ENCODE measurements at places on chromosomes 4 and X.

DNA sequence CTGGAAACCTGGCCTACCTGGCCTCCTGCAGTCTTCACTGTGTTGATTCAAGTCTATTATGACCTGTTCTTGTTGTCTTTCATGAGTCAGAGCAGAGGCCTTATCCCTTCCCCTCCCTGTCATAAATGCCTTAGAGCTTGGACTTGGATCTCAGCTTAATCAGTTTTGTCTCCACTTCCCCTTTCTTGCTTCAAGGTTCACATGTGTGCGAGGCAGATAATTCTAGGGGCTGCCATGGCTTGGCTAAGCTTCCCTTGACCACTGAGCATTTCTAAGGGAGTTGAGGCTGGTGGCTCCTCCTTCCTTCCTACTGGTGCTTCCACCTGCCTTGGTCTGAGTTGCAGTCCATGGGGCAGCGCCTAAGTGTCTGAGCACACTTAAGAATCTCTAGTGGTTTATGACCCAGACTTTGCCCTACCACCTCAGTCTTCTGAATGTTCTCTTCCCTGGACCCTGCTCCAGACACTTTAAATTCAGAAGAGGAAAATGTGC lies 1.7 kb upstream of the HEPH start:
- no peak for DNase-seq

GRCh38 chrX:114930227-114930626 lies 87.2 kb downstream of the IL13RA2 start:
- no peak for DNase-seq

GRCh38 chr4:142443469-142443868 lies 402.6 kb downstream of the INPP4B start:
- DNase-seq: no peak

DNA sequence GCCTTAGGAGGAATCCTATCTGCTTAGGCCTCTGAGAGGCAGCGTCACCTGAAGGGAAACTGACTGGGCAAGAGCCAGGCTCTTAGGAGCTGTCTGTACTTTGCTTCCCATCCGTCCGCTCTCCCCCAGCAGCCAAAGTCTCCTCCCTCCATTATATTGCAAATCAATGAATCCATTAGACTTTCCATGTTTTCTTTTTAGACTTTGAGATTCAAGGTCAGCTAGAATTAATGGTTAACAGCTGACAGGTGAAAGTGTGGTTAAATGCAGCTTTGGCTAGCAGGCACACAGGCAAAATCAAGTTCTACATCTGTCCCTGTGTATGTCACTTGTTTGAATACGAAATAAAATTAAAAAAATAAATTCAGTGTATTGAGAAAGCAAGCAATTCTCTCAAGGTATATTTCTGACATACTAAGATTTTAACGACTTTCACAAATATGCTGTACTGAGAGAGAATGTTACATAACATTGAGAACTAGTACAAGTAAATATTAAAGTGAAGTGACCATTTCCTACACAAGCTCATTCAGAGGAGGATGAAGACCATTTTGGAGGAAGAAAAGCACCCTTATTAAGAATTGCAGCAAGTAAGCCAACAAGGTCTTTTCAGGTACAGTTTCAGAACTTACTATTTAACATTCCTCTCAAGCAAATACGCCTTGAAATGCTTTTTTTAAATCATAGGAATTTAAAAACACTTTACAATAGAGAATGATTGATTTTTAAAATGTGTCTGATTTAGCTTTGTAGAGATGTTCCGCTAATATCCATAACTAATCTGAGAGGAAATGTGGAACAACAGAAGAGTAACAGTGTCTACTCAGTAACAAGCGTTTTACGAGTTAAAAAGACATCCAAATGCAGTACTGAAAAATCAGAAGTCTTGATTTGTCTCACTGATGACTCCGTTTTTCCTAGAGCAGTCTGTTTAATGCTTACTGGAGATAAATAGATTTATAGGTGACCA lies at the start of gene F11:
F11 (plus strand) TSS at position 507 of the 970 bp plus-strand sequence. CDS start 948 bp downstream, outside the sequence.
- DNase-seq: no peak

- no peak for DNase-seq
Observed at GRCh38 chrX:49610718-49611310, 12.0 kb downstream of the GAGE1 start.

GRCh38 chr4:173381610-173382009 lies 10.9 kb downstream of the SAP30 start:
- no peak for DNase-seq

- no peak for DNase-seq
Observed at GRCh38 chrX:78111140-78111931, 7.3 kb downstream of the PGK1 start.

DNA sequence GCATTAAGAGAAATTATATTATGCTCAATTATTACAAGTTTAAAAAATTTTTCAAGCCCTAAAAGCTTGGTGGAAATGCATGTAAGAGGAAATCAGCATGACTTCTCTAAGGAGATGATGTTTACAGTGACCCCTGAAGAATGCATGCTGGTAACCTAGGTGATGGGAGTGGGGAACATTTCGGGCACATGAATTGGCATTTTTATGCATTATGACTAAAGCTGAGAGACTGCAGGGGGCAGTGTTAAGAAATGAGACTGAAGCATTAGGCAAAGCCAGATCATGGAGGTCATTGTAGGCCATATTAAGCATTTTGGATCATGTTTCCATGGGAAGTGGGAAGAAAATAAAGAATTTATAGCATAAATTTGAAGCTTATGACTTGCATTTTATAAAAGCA lies 421.3 kb downstream of the FAT4 start:
- DNase-seq: no peak

DNA sequence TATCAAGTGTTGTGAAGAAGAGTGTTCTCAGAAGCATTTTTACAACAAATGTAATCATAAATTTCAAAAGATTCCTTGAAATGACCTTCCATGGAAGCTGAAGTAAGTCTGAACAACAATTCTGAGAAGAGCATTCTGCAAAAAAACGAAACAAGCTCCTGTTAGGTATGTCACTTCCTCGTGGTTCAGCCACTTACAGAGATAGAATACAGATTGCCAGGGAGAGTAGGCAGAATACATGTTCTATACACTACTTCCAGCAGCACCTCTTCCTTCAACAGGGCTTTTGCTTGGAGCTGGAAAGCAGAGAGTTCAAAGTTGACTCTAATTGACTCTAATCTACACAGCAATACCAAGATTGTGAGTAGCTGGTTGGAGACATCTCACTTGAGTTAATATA lies 274.5 kb downstream of the ADGRA3 start:
- DNase-seq: no peak

DNA sequence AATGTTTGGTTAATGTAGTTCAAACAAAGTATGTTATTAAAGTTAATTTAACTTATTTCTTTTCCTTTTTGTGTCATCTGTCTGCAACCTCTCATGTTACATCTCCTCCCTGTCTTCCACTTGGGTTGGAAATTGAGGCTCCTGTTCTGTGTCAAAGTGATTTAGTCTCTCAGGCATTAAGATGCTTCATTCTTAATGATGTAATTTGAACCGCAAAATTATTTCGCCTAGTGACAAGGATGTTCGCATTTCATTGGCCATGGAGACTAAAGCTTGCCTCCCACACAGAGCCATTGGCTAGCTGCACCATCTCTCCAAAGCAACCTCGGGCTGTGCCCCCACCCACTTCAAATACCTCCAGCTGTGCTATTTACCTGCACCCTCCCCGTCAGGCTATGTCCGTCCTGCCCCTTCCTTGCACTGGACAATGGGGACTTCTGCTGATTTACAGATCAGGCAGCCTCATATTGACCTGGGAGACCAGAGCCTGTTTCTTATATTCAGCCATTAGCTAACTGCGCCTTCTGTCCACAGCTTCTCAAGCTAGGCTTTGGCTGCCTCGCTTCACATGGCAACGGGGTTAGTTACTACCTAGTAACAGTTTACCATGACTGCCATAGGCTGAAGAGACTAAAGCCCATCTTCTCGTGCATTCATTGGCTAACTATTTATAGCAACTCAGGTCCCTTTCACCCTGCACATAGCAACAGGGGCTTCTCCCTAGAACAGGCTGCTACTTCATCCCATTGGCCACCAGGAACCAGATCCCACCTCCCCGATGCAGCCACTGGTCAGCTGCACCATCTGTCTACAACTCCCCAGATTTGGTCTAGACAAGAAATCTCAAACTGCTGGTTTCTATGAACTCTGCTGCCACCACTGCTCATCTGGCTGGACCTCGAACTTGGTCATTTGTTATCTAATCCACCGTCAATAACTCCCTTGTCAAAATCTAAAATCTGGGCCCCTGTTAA lies 8.6 kb upstream of the ZNF157 start:
- peak; percentile 71 for DNase-seq

- DNase-seq: no peak
Observed at GRCh38 chr4:108540536-108540935, 79.8 kb upstream of the RPL34 start.

GRCh38 chrX:43958529-43958928 lies 14.7 kb downstream of the NDP start:
- DNase-seq: peak; percentile 18

GRCh38 chrX:135484641-135485289 lies 35.7 kb upstream of the INTS6L start:
- peak; percentile 3 for DNase-seq

DNA sequence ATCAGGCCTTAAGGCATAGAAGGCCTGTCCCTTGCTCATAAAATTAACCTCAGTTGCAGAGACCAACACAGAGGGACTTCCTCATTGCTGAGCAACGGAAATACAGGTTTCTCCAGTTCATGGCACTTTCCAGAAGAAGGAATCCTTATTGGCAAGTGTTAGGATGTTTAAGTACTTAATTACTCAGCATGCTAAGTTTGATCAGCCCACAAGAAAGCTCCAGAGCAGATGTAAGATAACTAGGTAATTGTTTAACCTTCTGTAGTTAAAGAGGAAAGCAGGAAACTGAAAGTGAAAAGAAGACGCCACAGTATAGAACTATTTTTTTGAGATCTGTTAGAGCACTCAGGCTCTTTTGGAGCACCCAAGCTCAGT lies 33.5 kb downstream of the SMS start:
- no peak for DNase-seq

- DNase-seq: no peak
Observed at GRCh38 chrX:118780911-118781310, 42.7 kb upstream of the ZCCHC12 start.

- no peak for DNase-seq
Observed at GRCh38 chrX:108415891-108416290, 22.3 kb downstream of the COL4A6 start.

- no peak for DNase-seq
Observed at GRCh38 chr4:6198768-6199421, 1.5 kb downstream of the JAKMIP1 start.

GRCh38 chrX:2520539-2520938 lies 19.8 kb upstream of the DHRSX start:
- DNase-seq: no peak

GRCh38 chrX:1528186-1528883 lies 8.7 kb downstream of the P2RY8 start:
- DNase-seq: no peak

DNA sequence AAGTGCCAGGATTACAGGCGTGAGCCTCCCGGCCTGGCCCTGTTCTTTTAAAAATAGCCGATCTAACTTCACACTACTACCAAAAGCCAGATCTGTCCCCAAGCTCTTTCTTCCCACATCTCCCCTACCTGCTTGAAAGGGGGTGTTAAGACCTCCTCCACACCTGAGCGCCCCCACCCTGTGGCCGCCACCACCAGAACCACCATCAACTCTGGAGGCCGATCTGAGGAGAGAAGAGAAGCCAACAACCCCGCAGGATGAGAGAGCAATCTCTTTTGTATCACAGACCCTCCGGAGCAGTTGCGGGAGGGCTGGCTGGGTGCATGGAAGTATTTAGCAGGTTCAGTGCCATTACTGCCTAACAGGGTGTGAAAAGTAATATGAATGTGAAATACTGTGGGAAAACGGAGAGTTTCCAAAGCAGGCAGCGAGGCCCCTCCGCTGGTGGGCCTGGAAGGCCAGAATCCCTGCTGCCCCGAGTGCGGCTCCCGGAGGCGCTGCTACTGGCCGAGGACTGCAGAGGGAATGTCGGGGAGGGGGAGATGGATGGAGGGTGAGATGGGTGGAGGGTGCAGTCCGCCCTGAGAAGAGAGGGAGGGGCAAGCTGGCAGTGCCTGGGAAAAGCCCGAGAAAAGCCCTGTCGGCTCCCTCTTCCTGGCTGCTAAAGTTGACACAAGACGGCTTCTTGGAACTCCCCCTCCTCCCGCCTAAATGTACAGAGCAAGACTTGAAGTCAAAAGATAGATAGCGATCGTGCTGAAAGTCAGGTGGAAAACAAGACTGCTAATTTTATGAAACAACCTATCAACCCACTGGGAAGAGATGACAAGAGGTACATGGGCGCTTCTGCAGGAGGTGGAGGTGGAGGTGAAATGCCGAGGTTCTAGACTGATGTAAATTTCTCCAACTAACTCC lies 22.3 kb downstream of the HAND2 start:
- DNase-seq: no peak

DNA sequence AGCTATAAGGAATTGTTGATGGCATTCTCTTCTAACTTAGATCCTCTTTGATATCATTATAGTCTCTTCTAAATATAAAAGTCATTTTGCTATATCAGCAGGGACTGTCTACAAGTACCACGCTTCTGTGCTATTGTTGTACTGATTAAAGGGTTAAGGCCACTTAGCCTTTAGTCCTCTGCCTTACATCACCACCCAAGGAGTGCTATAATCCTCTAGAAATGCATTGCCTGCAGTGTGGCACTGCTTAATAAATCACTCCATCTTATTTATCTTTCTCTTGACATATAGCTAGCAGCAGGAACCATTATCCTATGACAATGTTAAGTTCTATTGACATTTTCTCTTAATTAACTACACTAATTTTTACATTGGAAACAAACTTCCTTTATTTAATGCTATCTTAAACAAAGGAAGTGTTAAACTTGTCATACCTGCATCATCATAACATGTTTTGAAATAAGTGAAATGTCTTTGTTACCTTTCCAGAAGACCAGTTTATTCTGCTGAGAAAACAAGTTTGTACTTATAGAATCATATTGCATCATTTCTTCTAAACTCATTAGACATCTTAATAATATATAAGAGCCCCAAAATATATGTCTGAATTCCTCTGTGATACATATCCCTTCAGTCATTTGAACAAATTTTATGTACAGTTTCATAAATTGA lies 360.9 kb upstream of the ATOH1 start:
- no peak for DNase-seq

DNA sequence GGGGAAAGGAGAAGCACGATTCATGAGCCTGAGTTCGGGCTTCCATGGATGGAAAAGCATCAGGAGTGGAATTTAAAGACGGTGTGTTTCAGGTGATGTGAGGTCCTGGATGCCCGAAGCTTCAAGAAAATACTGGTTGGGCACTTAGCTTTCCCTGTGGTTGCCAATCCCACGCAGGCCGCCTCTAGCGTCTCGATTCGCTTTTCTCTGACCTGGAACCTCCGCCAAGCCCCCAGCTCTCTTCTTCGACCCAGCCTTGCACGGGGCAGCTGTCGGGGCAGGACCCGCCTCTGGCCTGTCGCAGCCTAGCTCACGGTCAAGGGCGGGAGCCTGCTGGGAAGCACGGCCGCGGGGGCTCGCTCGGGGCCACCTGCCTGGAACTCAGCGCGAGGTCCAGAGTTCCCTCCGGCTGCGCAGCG lies 308 bp upstream of the TLR2 start:
- DNase-seq: no peak

DNA sequence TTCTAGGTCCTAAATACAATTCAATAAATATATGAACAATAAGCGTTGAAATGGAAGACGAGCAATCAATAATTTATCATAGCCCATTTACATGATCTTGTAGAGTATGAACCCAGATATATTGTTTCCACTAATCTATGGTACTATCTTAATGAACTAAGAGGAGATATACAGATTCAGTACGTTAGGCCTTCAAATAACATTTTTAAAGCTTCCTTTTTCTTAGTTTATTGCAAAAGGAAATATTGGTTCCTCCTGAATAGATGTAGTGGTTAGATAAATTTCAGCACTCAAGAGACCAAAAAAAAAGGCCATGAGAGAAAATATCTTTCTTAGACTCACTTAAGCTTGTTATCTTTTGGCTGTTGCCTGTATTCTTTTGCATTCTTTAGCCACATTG lies 147.5 kb upstream of the PITX2 start:
- no peak for DNase-seq

Data from amniotic stem cell (primary cell).